ENCODE measurements at places on chromosomes 5 and 9. TPM values are rescaled to one million over a fixed set of nuclear protein-coding genes. Genes with fewer than 3 reads are reported as not detected.

CEMIP2 gene
- 117 TPM for polyA plus RNA-seq

OR2Y1 gene
- polyA plus RNA-seq: not detected

FXN gene
- 9.2 TPM for polyA plus RNA-seq

PPIC gene
- 62.3 TPM for polyA plus RNA-seq

CDHR2 gene
- polyA plus RNA-seq: not detected

CDC42SE2 gene
- polyA plus RNA-seq: 15.1 TPM

PTBP3 gene
- 44.4 TPM for polyA plus RNA-seq

IER5L gene
- polyA plus RNA-seq: 8.7 TPM

SLC31A2 gene
- polyA plus RNA-seq: 10.7 TPM

TMEM171 gene
- polyA plus RNA-seq: 5.3 TPM

FAM153A gene
- not detected for polyA plus RNA-seq

WDR38 gene
- not detected for polyA plus RNA-seq

STPG3 gene
- polyA plus RNA-seq: not detected

SHROOM1 gene
- 8.5 TPM for polyA plus RNA-seq

FSTL4 gene
- not detected for polyA plus RNA-seq

IFNA7 gene
- polyA plus RNA-seq: not detected

PCDHGA8 gene
- 0.77 TPM for polyA plus RNA-seq

PAEP gene
- polyA plus RNA-seq: not detected

STC2 gene
- 168 TPM for polyA plus RNA-seq

ADGRD2 gene
- not detected for polyA plus RNA-seq

FRMD3 gene
- 0.15 TPM for polyA plus RNA-seq

TUSC1 gene
- polyA plus RNA-seq: 4.6 TPM

INSL6 gene
- polyA plus RNA-seq: not detected

RBM27 gene
- polyA plus RNA-seq: 19.0 TPM

BAAT gene
- polyA plus RNA-seq: not detected

XRCC4 gene
- 4.2 TPM for polyA plus RNA-seq

TDRD7 gene
- polyA plus RNA-seq: 9.4 TPM

PCDHA1 gene
- 0.04 TPM for polyA plus RNA-seq

LHX3 gene
- polyA plus RNA-seq: not detected

PPP3R2 gene
- polyA plus RNA-seq: not detected

C9 gene
- not detected for polyA plus RNA-seq

DAPK1 gene
- 4.7 TPM for polyA plus RNA-seq

KIAA1191 gene
- 171 TPM for polyA plus RNA-seq

GGTA1 gene
- not detected for polyA plus RNA-seq

LRRC19 gene
- not detected for polyA plus RNA-seq

FOXD4L5 gene
- polyA plus RNA-seq: not detected
